ENCODE measurements at places on chromosomes 2 and 18. TPM values are rescaled to one million over a fixed set of nuclear protein-coding genes. Genes with fewer than 3 reads are reported as not detected.

DNA sequence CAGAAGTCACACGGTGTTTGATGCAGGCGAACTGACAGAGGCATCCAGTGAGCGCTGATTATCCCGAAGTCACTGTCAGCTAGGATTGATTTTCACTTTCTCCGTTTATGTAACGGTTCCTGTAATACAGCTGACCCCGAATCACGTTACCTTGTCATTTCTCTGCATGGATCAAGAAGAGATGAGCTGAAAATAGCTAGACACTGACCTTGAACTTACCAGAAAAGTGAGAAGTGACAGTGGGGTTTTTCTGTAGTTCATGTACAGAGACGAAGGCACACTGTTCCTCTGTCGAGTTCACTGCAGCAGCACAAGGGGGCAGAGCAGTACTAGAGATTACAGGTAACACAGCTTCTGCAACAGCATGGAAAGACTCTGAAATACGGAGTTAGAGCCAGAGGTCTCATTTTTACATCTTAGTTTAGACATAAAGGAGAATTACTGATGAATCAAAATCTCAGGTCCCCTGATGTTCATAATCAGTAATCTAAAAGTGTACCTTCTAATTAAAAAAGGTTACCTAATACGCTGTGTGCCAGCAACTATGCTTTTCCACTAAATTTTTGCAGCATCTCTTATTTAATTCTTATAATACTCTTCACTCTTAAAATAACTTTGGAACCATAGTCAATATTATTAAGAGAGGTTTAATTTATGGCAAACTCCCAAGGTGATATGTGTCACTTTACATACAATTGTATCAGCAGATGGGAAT is 33.1 kb downstream of the ARHGAP15 start:
- ATAC-seq: peak; percentile 98

The SGPP2 gene
- total RNA-seq: 0.55 TPM

DNA sequence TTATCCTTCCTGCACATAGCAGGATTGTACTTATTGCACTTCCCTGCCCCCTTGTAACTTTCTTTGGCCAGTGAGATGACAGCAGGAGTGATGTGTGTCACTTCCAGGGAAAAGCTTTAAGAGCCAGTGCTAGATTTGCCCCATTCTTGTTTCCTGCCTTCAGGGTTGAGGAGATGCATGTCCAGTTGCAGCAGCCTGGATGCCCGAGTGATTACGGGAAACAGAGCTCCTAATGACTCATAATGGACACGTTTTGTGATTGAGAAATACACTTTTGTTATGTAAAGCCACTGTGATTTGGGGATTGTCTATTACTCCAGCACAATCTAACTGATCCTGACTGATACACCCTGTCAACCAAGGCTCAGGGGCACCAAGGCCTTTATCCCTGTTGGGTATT is 5.0 kb upstream of the TET3 start:
- ATAC-seq: peak; percentile 11

The APLF gene
- 3.6 TPM for total RNA-seq

- ATAC-seq: no peak
These were observed 84.7 kb downstream of the ASAP2 start for GRCh38 chr2:9291331-9291730.

The SCN3A gene
- total RNA-seq: 29.1 TPM

The PIEZO2 gene
- total RNA-seq: 1.7 TPM

GRCh38 chr2:60213865-60214625 is 339.4 kb downstream of the BCL11A start:
- peak; percentile 99 for ATAC-seq

DNA sequence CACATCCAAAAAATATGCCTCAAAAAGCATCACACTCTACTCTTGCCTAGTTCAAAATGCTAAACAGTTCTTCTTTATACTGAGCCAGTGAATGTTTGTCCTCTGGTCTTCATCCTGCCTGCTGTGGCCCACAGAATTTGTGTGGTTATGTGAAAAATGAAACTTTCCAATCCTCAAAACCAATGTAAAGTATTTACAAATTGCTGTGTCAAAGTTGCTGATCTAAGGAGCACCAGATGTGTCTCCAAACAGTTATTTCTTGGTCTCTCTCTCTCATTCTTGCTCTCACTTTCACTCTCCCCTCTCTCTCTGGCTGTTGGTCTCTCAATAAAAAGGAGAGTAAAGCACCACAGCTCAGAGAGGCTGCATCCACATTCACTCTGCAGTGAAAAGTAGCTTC is 23.0 kb downstream of the EPHA4 start:
- no peak for ATAC-seq

- no peak for ATAC-seq
These were observed 107.6 kb upstream of the MAP3K20 start for GRCh38 chr2:172968061-172968469.

The FHL2 gene
- 2.3 TPM for total RNA-seq

- ATAC-seq: no peak
These were observed 27.3 kb downstream of the CCDC141 start for GRCh38 chr2:179022685-179023084.

All from motor neuron (in vitro differentiated cells).